ENCODE measurements at places on chromosomes 16 and 17.

GRCh38 chr16:7964744-7965143 lies 625.6 kb downstream of the TMEM114 start:
- DNase-seq = no peak

DNA sequence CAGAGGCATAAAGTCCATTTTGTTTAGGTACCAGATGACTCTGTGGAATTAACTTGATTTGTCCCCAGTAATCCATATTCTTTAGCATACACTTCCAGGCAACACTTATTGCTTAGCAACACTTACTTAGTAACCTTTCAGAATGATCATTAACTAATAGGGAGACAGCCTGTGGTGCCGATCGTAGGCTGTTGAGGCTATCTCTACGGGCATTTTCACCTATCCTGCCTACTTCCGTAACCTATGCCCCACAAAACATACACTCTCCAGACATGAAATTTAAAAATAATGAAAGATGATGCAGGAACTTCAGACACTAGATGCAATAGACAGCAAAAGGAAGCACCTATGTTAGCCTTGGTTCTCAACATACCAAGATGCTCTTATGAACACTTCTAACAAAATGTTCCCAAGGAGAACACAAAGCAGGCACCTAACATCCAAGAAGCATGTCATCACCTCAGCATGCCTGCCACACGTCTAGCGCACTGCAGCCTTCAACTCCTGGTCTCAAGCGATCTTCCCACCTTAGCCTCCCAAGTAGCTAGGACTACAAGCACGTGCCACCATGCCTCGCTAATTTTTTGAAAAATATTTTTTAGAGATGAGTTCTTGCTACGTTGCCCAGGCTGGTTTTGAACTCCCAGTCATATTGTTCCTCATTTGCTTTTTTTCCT lies 34.5 kb downstream of the HLF start:
- no peak for DNase-seq

- no peak for DNase-seq
These were observed 6.9 kb upstream of the EIF1 start for GRCh38 chr17:41681776-41682175.

DNA sequence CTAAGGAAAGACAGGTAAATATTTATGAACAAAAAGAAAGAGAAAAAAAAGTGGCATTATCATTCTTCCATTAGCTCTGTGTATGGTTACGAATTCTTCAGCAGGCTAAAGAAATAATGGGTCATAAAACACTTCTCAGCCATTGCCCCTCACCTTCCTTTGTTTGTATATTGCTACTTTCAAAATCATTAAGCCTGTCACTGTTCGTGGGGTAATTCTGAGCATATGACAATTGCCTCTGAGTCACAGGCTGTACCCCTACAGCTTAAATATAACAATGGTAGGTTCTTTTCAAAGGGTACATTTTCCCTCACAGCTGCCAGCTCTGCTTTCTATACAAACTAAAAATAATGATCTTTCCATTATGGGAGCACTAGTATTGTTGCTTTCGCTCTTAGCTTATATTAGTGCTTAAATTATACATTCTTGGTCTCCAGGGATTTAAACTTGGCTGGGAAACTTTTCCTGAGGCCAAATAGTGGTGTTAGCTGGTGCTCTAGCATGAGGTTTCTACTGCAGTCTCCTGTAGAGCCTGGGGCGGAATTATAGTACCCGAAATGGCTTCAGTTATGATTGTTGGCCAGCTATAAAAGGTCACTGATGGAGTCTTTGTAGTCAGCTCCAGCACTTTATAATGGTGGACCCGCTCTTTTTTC lies 74.7 kb upstream of the CDH11 start:
- no peak for DNase-seq

DNA sequence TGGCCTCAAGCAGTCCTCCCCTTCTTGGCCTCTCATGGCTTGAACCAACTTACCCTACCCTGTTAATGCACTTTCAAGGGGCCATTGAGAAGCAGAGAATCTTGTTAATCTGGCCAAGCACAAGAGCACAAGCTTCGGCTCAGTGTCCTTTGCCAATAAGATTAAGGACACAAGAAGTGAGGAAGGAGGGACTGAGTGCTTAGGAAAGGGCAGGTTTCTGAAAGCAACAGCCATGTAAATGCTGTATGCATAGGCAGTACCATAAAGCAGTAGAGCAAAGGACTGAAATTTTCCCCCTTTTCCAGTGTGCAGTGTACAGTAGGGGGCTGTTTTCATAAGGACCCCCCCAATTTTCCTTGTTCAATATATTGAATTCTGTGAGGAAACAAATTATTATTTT lies 37.7 kb downstream of the IST1 start:
- no peak for DNase-seq

DNA sequence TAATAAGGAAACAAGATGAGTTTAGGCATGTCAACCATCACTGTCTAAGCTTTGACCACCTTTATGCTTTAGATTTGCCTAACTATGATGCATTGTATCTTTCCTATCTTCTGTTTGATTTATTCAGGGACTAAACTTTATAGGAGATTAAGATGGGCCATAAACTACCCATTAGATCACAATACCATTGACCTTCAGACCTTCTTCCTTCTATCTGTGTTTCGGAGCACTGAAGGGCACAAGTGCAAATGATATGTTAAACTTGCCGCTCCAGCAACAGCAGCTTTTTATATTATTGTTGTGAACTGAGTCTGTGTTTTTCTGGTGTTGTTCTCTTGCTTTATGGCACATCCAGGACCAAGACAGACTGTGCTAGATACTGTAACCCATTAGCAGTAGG lies 16.6 kb upstream of the ALDH3A2 start:
- DNase-seq = no peak

DNA sequence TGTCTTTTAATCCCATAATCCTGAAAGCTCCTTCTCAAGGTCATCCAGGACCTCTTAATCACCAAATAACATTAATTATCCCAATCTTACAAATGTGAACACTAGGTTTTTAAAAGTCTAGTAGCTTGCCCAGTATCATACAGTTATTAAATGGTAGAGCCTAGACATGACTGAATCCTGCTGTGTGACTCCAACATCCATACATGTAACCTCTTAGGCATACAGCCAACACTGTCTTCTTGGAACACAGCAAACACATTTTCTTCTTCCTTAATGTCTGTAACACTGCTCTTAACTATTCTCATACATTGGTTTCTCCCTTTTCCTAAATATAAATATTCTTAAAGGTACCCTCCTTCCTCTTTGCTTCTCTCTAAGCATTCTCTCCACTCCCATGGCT lies 13.7 kb downstream of the BRIP1 start:
- no peak for DNase-seq

GRCh38 chr16:86396422-86396821 lies 113.9 kb upstream of the FOXF1 start:
- no peak for DNase-seq

DNA sequence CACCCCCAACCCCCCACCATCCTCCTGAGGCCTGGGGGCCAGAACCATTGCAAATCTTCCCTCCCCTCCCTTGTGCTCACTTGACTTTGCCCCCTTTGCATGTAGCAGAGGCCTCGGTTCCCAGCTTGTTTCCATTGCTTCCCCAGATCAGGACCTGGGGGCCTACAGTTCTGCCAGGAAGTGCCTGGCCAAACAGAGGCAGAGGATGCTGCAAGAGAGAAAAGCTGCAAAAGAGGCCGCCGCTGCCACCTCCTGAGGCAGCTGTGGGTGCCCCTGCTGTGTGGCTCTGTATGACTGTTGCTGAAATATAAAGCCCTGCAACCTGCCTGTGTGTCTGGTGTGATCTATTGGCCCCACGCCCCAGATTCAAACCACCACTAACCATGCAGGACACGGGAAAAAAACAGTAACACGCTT lies 2.3 kb downstream of the NDUFB10 start:
- DNase-seq = no peak

GRCh38 chr17:36205637-36206485 lies 5.0 kb upstream of the CCL4L2 start:
- DNase-seq = no peak

DNA sequence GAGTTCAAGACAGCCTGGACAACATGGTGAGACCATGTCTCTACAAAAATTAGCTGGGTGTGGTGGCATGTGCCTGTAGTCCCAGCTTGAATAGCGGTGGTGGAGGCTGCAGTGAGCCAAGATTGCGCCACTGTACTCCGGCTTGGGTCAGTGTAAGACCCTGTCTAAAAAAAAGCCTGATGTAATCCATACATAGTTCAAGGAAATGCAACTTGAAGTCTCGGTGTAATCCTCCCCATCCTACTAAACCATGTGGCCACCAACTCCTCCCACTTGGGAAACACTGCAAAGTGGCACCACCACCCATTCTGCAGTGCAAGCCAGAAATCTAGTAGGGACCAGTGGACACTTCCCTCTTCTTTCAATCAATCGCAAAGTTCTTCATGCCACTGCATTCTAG lies 5.4 kb upstream of the KPNB1 start:
- no peak for DNase-seq

DNA sequence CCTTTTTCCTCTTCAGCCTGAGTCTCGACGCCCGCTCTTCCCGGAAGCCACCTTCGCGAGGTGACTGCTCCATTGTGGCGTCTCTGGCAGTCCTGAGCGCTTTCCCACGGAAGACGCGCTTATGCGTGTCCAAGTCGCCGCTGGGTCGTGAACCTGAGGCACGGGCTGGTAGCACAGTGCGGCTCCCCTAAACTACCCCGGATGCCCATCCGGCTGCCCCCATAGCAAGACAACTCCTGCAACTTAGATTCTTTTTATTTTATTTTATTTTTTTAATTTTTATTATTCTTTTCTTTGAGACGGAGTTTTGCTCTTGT lies 2.1 kb upstream of the ESRP2 start:
- no peak for DNase-seq

GRCh38 chr16:22633280-22633679 lies 122.6 kb downstream of the NPIPB5 start:
- DNase-seq = no peak

DNA sequence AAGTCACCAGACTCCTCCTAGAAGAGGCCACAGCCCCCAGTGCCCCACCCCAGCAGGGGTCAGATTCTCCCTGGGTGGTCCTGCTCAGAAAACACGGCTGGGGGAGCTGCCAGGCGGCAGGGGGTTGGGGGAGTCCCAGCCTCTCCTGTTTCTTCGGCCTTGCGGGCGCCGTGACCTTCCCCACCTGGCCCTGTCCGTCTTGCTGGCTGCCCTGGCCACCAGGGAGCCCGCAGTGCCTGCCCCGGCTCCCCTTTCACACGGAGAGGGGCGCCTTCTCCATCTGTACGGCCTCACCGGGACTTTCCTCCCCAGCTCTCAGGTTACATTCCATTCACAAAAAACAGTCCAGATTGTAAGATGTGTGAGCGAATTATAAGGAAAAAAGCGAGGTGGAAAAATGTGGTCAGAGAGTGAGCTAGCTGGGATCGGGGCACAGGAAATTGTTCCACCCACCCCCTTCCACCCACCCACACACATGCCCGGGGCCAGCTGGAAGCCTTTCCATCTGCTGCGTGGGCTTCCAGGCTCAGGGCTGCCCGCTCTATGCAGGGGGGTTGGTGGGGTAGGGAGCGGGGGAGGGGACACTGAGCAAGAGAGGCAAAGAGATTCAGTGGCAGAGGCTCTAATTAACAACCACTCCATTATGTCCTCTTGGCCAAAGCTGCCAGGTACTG lies 14.6 kb upstream of the CIBAR2 start:
- no peak for DNase-seq

- DNase-seq = no peak
These were observed 5.2 kb downstream of the USP7 start for GRCh38 chr16:8958344-8959167.

GRCh38 chr16:88424587-88425235 lies 28.4 kb upstream of the ZFPM1 start:
- DNase-seq = no peak

GRCh38 chr16:49588026-49588425 lies 214.4 kb downstream of the C16orf78 start:
- no peak for DNase-seq

- no peak for DNase-seq
These were observed 16.8 kb upstream of the USP43 start for GRCh38 chr17:9628509-9628908.

Data from activated gamma-delta T cell treated with Interleukin-2 at 50 U/mL for 16 hours (primary cell).